ENCODE measurements at places on chromosomes 11 and 22.

DNA sequence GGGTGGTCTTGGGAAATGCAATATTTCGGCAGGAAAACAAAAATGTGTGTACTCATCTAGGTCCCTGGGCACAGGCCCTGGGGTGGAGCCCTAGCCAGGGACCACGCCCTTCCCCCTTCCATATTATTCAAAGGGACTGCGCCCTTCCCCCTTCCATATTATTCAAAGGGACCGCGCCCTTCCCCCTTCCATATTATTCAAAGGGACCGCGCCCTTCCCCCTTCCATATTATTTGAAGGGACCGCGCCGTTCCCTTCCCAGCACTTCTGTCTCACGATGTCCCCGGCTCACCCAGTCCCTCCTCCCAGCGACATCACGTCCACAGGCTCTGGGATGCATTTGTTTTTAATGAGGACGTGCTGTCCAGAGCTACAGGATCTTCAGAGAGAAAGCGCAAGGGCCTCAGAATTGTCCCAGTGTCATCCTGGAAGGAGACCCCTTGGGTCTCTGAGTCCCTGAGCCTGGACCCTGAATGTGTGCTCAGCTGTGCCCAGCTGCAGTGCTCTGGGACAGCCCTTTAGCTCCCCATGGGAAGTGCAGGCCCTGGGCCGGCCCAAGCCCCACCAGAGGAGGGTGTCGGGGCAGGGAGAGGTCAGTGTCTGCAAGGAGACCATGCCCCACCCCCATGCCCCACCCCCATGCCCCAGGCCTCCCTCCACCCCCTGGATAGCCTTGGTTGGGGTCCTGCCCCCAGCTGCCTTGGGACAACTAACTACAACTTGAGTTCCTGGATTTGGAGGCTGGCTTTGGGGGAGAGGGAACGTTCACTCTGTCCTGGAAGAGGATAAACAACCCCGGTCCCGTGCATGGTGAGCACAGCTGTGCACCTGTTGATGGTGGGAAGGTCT, 810.0 kb downstream of the BRD1 start:
- no peak for DNase-seq

DNA sequence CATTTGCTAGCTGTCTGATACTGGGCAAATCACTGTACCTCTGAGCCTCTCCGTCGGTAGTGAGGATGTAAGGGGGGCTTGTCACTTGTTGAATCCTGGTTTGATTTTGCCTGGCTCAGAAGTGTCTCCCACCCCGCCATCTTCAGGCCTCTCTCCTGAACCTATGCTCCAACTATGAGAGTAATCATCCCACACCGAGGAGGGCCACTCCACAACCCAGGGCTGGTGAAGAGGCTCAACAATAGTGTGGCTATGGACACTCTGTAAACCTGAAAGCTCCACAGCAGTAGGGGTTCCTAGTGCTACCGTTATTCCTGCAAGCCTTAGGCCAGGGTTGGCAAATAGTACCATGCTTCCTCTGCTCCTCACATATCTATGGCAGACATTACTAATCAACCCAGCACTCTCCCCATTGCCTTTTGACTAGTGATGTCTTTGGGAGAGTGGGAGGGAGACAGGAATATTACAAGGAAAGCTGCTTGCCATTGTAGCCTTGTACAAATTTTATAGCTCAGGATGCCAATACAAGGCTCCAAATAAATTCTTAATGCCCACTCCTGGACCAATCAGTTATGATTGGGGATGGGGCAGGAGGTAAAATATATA, 134.0 kb upstream of the TEAD1 start:
- DNase-seq = no peak

DNA sequence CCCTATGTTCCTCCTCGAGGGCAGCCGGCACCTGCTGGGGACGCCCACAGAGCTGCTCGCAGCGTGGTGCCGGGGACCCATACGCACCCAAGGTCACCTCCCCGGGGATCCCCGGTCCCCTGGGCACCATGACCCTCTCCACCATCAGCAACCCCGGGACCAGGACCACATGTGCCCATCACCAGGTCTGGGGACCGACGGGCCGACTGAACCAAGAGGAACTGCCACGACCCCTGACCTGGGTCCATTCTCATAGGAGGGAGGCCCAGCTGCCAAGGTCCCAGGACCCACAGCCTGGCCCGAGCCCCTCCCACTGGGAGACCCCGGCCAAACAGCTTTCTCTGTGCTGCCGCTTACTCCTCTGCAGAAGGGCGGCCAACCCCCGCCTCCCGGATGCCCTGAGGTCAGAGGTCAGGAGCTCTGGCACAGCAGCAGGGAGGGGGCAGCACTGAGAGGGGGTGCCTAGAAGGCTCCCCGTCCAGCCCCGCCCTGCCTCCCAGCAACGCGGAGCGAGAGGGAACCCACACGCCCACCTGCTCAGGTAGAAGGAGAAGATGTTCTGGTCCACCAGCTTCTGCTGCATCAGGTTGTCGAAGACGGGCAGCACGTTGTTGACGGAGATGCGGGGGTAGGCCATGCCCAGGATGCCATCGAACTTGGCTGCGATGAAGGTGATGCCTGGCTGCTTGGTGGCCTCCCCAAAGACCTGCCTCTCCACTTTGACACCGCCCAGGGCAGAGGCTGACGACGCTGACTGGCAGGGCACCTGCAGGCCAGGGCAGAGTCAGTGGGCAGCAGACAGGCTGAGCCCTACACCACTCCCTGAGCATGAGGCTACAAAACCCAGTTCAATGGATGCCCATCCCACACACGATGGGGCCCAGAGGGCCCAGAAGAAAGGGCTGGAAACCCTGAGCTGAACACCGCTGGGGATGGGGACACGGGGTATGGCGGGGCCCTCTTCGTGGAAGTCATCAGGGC, 6.6 kb downstream of the CTSD start:
- DNase-seq = no peak

DNA sequence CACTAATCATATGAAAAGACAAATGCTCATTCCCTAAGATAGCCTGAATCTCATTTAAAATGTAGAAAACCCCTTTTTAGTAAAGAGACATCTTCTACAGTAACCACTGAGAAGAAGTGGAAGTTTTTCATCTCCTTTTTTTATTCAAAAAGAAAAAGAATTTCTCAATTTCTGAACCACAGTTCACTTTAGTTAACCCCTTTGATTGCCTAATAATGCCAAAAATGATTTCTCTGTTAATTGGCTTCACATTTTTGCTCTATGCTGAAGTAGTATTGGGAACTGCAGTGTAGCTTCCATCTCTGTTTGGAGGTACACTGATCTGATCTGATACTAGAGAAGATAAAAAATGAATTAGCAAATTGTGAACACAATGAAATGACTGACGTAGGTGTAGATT, 58.3 kb downstream of the CD44 start:
- DNase-seq = no peak

DNA sequence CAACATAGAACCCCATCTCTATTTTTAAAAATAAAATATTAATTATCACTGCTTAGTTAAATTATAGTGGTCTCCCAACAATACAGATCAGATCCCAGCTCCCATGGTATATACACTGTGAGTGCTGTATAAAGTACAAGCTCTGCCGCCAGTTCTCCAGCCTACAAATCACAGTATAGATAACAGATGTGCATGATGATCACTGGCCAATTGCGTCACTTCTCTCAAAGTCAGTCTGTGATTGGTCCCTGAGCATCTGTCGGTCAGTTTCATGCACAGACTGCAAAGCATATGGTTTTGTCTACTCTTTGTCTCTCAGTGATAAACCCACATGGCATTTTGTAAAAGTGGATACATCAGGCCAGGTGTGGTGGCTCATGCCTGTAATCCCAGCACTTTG, 15.7 kb downstream of the PPARA start:
- no peak for DNase-seq

DNA sequence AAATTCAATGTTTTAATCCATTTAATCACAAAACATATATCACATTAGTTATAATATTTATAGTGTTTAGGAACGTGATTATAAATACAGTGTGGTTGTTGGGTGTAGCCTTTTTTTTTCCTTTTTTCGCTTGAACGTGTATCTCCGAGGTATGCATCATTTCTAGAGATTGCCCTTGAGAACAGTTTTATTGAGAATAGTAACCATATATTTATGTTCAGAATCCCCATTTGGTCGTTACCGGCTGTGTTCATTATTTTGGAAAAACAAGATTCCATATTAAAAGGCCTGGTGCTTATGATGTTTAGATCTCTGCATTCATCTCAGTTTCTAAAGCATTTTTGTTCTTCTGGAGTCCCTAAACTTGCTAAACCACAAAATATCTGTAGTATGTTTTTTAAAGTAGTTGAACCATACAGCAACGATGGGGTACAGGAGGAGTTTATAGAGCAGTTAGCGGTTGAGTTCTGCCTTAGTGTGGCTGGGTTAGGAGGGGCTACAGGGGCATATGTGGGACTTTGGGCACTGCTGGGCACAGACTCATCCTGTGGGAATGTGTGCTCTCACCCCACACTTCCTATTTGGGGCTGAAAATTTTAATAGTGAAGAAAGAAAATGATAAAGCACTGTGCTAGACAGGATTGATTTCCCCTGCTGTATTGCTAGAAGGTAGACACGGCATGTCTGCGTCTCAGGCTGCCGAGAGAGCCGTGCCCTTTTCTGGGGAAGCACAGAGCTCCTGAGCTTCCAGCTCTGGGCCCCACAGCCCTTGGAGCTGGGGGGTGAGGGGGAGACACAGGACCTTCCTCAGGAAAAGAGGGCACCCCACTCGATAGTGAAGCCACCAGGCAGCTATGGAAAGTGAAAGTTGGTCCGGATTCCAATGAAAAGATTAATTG, 81.5 kb upstream of the PPARA start:
- no peak for DNase-seq

DNA sequence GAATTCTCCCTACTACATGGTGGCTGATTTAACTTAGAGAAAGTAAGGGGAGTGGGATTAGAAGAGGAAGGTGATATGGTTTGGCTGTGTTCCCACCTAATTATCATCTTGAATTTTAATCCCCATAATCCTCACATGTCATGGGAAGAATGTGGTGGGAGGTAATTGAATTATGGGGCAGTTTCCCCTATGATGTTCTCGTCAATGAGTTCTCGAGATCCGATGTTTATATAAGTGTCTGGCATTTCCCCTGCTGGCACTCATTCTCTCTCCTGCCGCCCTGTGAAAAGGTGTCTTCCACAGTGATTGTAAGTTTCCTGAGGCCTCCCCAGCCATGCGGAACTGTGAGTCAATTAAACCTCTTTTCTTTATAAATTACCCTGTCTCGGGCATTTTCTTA, 169.3 kb downstream of the CASP12 start:
- DNase-seq = no peak

- no peak for DNase-seq
These were observed 23.8 kb downstream of the DDI1 start for GRCh38 chr11:104060004-104060794.

- DNase-seq = no peak
These were observed 1.8 kb downstream of the TBC1D22A start for GRCh38 chr22:46764140-46764680.

DNA sequence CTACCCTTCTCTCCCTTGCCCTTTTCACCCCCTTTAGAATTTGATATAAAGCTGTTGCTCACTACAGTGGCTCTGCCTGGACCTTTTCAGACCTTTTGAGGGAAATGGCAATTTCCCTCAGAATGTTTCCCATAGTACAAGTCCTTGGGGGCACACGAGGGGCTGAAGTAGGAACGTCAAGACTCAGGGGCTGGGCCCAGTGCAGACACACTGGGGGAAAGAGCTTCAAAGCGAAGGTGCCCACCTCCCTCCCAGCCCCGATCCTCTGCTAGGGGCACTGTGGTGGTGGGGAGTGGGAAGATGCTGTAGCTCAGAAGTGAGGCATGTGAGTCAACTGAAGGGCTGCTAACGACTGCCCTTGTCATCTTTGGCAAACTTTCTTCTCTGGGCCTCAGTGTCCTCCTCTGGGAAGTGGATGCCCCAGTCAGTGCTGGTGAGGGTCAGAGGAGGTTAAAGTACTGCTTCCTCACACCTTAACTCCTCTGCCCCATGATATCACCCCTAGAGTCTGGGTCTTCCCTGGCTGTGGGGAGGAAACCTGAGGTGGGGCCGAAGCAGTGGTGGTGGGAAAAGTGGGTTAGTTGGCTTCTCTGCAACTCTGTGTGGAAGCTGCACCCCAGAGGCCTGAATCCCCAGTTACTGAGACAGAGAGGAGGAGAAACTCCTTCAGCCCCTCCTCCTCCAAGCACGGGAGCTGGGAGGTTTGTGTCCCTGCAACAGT, 425.3 kb upstream of the B3GAT1 start:
- no peak for DNase-seq

DNA sequence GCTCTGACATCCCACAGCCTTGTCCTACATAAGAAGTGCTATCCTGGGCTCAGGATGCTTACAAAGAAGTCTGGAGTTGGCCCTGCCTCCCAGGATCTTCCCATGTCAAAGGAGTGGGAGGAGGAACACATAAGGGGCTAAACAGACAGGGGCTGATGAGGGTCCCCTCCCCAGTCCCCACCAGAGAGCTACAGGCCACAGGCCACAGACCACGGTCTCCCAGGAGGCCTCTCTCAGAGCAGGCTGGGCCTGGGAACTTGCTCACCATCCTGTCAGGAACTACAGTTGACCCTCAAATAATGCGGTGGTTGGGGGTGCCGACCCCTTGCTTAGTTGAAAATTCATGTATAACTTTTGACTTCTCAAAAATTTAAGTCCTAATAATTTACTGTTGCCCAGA, 315.5 kb downstream of the NTM start:
- DNase-seq = no peak

DNA sequence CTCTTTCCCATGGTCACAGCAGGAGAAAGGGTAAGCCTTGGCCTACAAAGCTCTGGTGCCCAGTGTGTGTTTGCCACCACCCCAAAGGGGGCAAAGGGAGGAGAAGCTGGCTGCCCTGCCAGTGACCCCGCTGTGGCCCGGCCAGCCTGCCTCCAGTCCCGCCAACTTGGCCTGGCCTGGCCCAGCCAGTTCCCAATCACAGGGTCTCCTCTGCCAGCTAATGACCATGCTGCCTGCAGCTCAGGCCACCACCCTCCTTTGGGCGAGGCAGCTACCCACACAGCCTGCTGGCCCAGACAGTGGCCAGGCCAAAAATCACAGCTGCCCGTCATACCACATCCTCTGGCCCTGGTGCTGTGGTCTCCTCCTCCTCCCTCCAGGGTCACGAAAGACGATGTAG, 5.1 kb downstream of the GDPD5 start:
- no peak for DNase-seq

GRCh38 chr22:29707010-29707409, 12.8 kb upstream of the CABP7 start:
- DNase-seq = peak; percentile 16

- DNase-seq = no peak
These were observed 85.5 kb upstream of the B3GAT1 start for GRCh38 chr11:134497586-134497985.

DNA sequence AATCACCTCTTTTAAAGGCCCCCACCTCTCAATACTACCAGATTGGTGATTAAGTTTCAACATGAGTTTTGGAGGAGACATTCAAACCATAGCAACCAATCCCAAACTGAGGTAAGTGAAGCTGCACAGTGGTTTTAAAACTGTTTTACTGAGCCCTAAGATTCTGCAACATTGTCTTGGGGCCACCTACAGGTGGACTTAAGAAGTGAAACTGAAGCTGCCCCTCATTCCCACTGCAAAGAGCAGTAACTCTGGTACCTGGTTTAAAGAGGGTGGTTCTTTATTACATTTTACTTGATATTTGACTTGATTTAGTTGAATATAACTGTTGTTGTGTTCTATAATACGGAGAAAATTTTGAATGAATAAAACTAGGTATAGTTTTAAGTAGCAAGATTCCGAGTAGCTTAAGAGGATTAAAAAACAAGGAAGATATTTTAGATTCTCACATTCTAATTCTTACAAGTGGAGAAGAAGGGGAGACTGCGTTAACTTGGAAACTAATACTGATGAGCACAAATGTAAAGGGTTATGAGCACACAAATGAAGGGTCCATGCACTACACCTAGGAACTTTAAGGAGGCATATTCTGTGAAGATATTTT, 26.7 kb downstream of the SYT9 start:
- DNase-seq = peak; percentile 41
